Stimulated activated CD4-positive, alpha-beta T cell treated with anti-CD3 and anti-CD28 coated beads, Interleukin-2, amount 100 ng/mL, for 4 hours (primary cell): ENCODE measurements at places on chromosomes 11 and 22.
A peak's percentile ranks its signal among the peaks of the same experiment; 100 is the strongest.

- DNase-seq: no peak
Measured at GRCh38 chr11:64498136-64498535, 92.9 kb upstream of the SLC22A12 start.

DNA sequence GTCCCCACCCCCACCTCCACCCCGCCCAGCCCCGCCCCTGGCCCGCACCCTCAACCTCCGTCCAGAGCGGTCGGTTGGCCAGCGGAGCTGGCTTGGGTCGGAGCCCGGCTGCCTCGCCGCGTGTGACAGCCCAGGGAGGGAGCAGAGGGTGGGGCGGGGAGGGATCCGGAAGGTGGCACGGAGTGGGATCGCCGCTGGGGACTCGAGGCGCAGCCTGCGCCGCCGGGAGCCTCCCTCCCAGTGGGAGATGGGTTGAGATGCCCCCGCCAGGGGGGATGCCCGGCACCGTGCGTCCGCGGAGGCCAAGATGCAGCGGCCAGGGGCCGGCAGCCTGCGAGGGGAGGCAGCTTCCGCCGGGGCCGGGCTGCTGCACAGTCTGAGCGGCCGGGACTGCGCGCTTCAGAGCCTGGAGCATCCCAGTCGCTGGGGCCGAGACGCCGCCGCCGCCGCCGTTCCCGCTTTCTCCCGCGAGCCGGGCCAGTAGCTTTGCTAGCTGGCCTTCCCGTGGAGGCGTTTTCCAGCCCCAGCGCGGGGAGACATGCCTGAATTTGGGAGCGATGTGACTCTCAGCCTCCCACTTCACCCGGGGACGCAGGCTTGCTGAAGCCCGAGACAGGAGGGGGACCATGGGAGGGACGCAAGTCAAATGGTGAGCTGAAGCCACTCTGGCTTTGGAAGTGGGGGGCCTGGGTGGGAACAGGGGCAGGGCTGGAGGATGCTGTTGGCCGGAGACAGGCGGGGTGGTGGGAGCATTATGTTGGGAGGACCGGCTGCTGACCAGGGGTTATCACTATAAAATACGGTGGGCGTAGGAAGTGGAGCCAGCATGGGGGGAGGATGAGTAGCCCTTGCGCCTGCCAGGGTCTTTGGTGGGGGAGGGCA, 40.2 kb downstream of the DIXDC1 start:
- DNase-seq: peak; percentile 1

DNA sequence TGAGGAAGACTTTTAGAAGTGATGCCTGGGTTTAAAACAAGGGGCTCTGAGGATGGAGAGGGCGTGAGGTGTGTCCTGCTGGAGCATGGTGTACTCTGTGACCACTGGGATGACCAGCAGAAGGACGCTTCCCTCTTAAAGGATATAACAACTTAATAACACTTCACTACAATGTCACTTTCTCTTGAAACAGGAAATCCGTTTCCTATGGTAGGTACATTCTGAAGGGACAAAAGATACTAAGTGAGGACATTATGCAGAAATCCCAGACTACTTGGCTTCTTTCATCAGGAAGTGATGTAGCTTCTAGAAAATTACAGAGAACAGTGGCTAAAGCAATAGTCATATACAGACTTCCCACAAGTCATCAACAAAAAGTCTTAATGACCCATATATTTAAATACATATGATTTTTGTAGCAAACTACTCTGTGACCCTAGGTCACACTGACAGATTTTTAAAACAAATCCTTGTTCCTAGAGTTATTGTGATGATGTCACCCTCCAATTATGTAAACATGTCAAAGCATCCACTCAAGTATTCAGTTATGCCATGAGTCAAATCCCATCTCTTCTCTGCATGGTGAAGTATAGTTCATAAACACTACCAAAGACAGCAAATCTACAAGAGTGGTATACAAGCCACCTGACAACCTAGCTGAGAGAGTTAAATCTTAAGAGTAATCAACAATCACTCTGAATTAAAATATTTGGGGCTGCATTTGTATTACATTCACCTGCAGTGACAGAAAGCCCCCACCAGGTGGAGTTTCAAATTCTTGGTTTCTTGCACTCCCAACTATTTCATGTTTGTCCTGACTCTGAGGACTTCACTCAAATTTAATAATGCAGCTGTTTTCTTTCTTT, 32.8 kb downstream of the PITPNB start:
- peak; percentile 25 for DNase-seq

GRCh38 chr11:67239783-67240575, 26.3 kb upstream of the GRK2 start:
- peak; percentile 96 for DNase-seq

GRCh38 chr11:86483940-86484794, 109.5 kb downstream of the CCDC81 start:
- DNase-seq: no peak

DNA sequence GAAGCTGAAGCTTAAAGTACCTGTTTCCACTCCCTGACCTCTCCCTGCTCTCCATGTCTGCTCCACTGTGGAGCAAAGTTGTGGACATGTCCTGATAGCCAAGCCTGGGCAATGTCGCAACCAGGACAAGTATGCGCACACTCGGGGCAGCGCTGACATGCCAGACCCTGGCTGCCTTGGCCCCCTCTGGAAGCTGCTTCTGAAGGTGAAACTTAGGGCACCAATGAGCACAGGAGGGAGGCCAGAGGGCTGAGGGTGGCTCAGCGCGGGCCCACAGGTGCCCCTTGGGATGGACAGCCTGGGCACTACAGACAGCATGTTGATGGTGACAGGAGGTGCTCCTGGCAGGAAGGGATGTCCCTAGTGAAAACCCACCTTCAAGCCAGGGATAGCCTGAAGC, 90.2 kb downstream of the CCDC73 start:
- DNase-seq: no peak

GRCh38 chr11:74466916-74467885, at the start of gene KCNE3:
Gene KCNE3 (minus strand): TSS chr11:74467549. CDS start chr11:74457563, 9,986 bp downstream.
- no peak for DNase-seq

DNA sequence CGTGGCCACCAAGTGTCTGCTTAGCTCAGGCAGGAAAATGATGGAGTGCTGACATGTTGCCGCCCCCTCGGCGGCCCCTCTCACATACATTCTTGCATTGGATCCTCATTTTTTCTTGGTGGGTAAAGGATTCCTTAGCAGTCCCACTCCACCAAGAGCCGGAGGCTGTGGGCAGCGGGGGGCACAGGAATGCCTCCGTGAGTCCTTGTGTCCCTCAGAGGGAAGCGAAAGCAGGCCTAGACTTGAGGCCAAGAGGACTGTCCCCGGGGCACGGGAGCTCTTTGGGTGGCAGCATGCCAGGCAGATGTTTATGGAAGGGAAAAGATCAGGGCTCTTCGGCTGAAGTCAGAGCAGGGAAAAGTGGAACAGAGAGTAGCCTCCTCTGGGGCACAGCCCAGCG, 21.6 kb downstream of the LRFN4 start:
- DNase-seq: no peak
